ENCODE measurements at places on chromosomes 6 and 20. TPM values are rescaled to one million over a fixed set of nuclear protein-coding genes. Genes with fewer than 3 reads are reported as not detected.
A peak's percentile ranks its signal among the peaks of the same experiment; 100 is the strongest.

GRCh38 chr6:75747152-75747992 is 1.7 kb upstream of the MYO6 start:
- peak; percentile 43 for DNase-seq

GRCh38 chr6:40480678-40481077 is 106.5 kb downstream of the LRFN2 start:
- no peak for DNase-seq

DNA sequence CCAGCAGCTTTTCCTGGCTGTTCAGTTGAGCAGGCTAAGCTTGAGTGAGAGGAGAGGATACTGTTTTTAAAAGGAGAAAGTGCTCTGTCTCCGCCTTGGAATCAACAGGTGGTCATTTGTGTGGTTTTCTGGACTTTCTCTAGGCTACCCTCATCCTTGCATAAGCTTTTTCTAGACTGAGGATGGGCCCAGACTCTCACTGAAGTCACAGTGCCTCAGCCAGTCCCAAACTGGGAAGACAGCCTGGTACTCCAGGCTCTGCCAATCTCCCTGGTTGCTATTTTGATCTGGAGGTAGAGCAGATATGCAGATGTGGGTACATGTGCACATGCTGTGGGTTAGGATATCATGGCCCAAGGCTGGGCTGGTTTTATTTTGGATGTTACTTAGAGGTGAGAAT is 7.0 kb downstream of the SCUBE3 start:
- no peak for DNase-seq

- peak; percentile 81 for DNase-seq
Observed at GRCh38 chr20:35664466-35665206, at the start of the genes CPNE1 and RBM12. TSS of gene CPNE1 (minus strand) at chr20:35664900. CDS start at chr20:35632923, 31,977 bp downstream. TSS of gene RBM12 (minus strand) at chr20:35664900. CDS start at chr20:35655322, 9,578 bp downstream.

DNA sequence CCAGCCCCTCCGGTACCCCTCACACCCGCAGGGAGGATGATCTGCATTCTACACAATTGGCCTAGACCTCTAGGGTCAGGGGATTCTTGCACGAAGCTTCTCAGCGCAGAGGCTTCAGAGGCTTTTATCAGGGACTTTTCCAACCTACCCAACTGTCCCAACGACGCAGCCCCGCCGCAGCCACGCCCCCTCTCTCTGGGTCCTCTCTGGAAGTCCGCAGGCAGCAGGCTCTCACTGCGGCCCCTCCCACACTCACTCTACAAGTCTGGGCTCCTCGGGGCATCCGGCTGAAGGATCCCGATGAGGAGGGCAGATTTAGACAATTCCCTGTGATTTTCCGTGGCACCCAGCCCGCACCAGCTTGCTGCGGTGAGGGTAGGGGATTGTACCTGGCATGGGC is 227.7 kb upstream of the RNF24 start:
- DNase-seq: no peak

Gene RHAG
- not detected for total RNA-seq
